ENCODE measurements at places on chromosomes 6 and 20.

GRCh38 chr6:43712579-43712978 lies 25.0 kb upstream of the MRPS18A start:
- DNase-seq = no peak

GRCh38 chr6:9346923-9347322 lies 911.6 kb upstream of the SLC35B3 start:
- DNase-seq = no peak

DNA sequence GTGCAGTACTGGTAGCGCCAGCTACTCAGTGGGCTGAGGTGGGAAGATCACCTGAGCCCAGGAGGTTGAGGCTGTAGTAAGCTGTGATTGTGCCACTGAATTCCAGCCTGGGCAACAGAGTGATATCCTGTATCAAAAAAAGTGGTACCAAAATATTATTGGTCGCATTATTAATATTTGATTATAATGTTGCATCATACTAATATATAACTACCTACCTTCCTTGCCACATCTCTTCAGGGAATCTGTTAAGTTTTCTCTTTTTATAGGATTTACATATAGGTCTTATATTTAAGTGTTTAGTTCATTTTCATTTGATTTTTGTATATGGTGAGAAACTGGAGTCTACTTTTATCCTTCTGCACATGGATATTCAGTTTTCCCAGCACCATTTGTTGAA lies 66.3 kb upstream of the PHACTR3 start:
- no peak for DNase-seq

- no peak for DNase-seq
These were observed 703 bp downstream of the MRPL2 start for GRCh38 chr6:43058531-43058930.

GRCh38 chr6:6483733-6484132 lies 104.8 kb upstream of the LY86 start:
- no peak for DNase-seq

- DNase-seq = no peak
These were observed 5.7 kb upstream of the KCNK15 start for GRCh38 chr20:44739942-44740341.

GRCh38 chr20:51574248-51575033 lies 31.9 kb upstream of the NFATC2 start:
- DNase-seq = no peak

DNA sequence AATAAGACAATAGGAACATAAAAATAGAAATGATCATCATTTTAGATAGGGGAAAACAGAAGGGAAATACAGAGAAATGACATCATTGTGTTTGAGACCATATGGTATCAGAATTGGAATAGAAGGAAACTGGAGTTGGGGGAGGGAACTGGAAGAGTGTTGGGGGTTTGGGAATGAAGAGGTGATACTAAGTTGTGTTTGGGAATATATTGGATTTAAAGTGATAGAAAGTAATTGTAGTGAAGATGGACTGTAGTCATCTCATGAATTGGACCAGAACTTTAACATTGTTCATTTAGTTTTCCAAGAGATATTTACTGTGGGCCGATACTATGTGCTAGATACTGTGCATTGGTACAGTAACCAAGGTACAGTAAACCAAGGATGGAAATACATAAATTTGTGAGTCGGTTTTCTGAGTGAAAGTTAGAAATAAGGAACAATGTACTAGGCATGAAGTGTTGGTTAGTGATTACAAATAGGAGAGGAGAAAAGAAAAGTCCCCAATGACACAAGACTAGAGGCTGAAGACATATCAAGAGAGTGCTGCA lies 32.3 kb downstream of the KCNQ5 start:
- DNase-seq = no peak

DNA sequence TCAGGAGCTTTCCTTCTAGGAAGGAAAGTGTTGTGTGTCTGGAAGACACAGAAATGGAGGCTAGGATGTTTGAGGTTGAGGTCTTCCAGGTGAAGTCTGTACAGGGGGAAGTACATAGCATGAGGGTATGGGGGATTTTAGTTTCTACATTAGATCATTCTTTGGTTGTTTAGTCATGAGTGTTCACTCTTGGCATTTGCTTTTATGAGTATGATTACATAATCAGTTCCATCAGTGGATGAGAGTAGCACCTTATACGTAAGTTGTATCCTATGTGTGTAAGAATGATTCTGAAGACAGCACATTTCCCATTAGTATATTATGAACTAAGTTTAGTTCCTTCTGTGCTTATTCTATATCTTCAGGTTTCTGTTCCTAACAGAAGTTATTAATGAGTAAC lies 1.9 kb downstream of the CDYL start:
- no peak for DNase-seq

GRCh38 chr20:22833851-22834250 lies 201.3 kb upstream of the SSTR4 start:
- DNase-seq = no peak

DNA sequence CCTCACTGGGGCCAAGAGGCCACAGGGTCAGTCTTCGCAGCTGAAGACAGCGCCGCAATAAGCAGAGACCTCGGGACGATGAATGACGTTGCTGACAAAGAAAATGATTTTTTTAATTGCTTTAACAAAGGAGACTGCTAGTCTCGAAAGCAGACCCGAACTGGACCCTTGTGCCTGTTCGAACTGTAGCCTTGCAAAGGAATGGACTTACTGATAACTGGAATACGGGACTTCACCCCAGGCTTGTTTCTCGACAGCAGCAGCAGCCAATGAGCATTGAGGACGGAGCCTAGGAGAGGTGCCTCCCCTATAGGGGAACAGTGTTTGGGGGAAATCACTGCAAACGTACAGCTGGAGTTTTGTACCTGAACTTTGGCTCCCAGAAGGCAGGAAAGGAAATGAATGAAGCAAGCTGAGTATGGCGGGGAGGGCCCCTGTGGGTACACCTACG lies 1.3 kb upstream of the TAF4 start:
- DNase-seq = no peak

DNA sequence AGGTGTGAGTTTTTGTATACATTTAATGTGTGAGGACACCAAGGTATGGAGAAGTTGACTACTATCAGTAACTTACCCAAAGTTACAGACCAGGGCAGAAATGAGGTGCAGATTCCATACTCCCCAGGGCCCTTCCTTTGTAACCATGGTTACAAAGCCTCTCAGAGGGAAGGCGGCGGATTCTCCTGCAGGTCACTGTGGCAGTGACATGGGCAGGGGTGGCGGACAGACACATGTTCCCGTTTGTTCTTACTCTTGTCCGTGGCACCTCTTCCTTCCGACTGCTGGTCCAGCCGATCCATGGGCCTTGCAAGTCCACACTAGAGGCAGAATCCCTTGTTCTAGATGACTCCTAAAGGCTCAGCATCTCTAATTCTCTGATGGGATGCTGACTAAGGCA lies 43.0 kb downstream of the PDYN start:
- no peak for DNase-seq

DNA sequence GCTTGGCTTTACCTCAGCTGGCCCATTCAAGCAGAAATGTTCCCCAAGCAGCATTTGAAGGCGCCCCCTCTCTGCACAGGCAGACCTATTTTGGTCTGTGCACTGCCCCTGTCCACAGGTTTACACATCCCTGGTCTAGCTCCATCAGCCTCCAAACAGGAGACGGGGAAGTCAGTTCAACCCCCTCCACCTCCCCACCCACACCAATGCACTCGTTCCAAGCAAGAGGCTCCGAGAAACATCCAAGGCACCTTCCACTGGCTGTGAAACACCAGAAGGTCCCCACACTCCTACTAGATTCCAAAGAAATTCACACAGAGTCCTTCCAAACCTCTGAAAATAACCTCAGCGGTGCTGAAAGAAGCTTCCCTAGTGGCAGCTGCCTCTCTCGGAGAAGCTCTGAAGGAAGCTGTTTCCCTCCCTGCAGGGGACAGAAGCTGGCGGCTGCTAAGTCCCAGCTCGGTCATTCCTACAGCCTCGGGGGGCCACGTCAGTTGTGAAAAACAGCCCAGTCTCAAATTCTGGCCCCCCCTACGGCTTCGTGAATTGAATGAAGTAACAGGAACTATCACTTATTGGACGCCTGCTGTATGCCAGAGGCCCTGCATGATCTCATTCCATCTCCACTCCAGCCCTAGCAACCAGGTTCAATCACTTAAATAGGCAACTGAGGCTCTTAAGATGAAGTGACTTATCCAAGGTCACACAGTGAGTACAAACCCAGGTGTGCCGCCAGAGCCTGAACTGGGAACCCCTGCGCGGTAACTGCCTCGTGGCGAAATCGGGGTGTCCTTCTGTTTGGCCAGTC lies 815 bp downstream of the SPATA2 start:
- no peak for DNase-seq
